ENCODE measurements at places on chromosomes 12 and 14. TPM values are rescaled to one million over a fixed set of nuclear protein-coding genes. Genes with fewer than 3 reads are reported as not detected.

Gene FAM90A1
- not detected for total RNA-seq

Gene RTL1
- 0.37 TPM for total RNA-seq

Gene RNASE8
- total RNA-seq, result not detected

Gene CLEC2B
- 20.4 TPM for total RNA-seq

Gene GCH1
- total RNA-seq, result 5.8 TPM

Gene DAAM1
- 85.2 TPM for total RNA-seq

Gene SLC25A29
- total RNA-seq, result 14.6 TPM

Gene NKX2-1
- not detected for total RNA-seq

Gene HOXC6
- 1.5 TPM for total RNA-seq

Gene KCNMB4
- total RNA-seq, result 9.7 TPM

Gene ARHGEF25
- 64.1 TPM for total RNA-seq

Gene CRACR2A
- 6.2 TPM for total RNA-seq

Gene CLEC7A
- 4.5 TPM for total RNA-seq

Gene HOXC10
- total RNA-seq, result 1.6 TPM

Gene ASIC1
- 2.7 TPM for total RNA-seq

Gene SLC6A12
- total RNA-seq, result 0.21 TPM

Gene SMCO2
- total RNA-seq, result not detected

Gene KRT4
- 6.3 TPM for total RNA-seq

Gene SLC17A8
- total RNA-seq, result 0.95 TPM

Gene TCL1B
- not detected for total RNA-seq

Gene IL22
- total RNA-seq, result not detected

Gene GLIPR1
- total RNA-seq, result 23.3 TPM

Gene ISM2
- not detected for total RNA-seq

Gene MYF6
- 8.6 TPM for total RNA-seq

Gene NEUROD4
- 0.11 TPM for total RNA-seq

Gene SIX6
- total RNA-seq, result not detected

Gene SDR9C7
- total RNA-seq, result not detected

Gene SERPINA10
- not detected for total RNA-seq

Gene FOXM1
- 6.2 TPM for total RNA-seq

Gene SLC25A47
- total RNA-seq, result not detected

Gene RIPK3
- 4.4 TPM for total RNA-seq

Gene RASSF8
- 63.1 TPM for total RNA-seq

Gene EPYC
- total RNA-seq, result 1.2 TPM

Gene RNASE12
- total RNA-seq, result not detected

Gene TMPRSS12
- total RNA-seq, result not detected

Gene APAF1
- total RNA-seq, result 52.9 TPM

Gene ITGA7
- 36.0 TPM for total RNA-seq

Gene BBOF1
- 23.9 TPM for total RNA-seq

Gene KCNC2
- 0.32 TPM for total RNA-seq

Gene CCDC196
- not detected for total RNA-seq

Gene PSMB5
- 70.3 TPM for total RNA-seq

Gene PMEL
- 1.5 TPM for total RNA-seq

Gene EFS
- 15.0 TPM for total RNA-seq

Gene PFDN5
- total RNA-seq, result 432 TPM

Gene ASB2
- 32.3 TPM for total RNA-seq

Data from urinary bladder (tissue), 4 donors.